ENCODE measurements at places on chromosomes 5 and 9.

GRCh38 chr5:36442352-36442751 is 140.7 kb upstream of the RANBP3L start:
- DNase-seq: no peak

- DNase-seq: no peak
These were observed 269.4 kb downstream of the CWC27 start for GRCh38 chr5:65037831-65038815.

DNA sequence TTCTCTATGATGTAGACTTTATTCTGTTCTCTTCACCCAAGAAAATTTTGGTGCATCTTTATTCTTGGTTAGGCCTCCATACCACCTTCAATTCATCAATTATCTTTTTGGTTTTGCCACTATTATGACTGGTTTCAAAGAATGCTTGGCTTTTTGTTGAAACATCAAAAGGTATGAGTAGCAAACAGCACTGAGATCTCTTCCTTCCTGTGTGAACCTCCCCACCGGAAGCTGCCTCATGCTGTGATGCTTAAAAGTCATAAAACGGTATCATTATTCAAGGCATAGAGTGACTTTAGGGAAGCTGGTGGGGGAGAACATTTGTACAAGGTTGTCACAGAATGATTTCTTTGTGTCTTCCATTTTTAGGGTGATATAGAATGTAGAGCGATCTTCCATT is 70.6 kb downstream of the IQGAP2 start:
- DNase-seq: peak; percentile 37

GRCh38 chr5:158461240-158461854 is 602.4 kb upstream of the CLINT1 start:
- DNase-seq: no peak

DNA sequence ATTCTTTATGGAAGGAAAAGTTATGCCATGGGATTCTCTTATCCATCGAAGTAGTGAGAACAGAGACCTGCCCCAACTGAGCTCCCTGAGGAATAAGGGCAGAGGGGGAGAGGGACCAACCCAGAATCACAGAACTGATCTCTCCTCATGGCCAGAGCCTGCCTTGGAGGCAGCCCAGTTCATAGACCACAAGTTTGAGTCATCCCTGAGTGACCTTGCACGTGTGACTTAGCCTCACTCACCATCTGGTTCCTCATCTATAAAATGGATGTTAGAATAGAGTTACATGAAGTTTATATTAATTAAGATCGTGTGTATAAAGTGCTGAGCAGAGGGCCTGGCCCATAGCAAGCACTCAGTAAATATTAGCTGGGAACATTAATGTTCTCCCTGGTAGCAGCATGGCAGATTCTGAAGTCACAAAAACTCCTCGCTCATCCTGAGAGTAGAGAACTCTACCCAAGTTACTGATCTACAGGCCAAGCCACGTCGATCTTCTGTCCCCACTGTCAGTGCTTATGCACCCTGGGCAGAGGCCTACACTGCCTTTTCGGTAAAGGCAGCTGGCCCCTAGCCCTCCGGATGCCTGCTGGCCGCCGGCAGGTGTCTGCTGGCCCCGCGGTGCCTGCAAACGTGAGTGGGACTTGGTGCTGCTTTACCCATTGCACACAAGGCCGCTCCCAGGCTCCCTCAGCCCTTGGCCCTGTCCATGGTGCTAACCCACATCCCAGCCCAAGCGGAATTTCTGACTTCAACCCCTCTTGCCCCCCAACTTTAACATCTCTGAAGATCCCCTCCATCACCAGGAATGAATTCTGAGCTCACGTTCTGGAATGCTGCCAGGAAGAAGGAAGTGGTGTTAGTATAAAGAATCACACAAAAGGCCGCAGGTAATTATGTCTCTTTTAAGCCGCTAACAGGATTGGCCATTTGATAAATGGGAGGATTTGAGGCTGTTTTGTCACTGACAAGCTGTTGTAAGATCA is 61.1 kb upstream of the ARAP3 start:
- no peak for DNase-seq

- no peak for DNase-seq
These were observed 12.3 kb upstream of the MTMR12 start for GRCh38 chr5:32325062-32325461.

DNA sequence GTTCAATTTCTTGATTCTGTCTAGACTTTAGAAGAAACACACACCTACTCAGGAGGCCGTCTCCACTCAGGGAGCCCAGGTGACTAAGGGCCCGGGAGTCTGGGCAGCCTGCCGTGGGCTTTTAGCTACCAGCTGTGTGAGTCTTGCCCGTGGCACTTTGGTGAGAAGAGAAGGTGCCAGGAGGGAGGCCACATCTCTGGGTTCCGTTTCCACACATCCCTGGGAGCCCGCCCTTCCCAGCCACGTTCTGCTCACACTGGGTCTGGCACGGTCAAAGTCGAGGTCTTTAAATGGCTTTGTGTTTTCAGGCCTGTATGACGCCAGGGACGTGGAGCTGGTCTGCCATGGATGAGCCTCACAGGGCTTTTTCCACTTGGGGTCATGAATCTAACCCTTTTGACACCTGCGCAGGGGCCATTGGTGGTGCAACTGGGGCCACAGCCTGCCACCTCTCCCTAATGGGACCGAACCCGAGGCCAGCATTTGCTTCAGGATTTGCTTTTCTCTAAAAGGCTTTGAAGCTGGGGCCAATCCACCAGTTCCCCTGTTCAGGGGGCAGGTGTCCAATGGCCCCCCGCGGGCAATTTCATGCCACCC is 17.2 kb upstream of the FCN2 start:
- DNase-seq: no peak

DNA sequence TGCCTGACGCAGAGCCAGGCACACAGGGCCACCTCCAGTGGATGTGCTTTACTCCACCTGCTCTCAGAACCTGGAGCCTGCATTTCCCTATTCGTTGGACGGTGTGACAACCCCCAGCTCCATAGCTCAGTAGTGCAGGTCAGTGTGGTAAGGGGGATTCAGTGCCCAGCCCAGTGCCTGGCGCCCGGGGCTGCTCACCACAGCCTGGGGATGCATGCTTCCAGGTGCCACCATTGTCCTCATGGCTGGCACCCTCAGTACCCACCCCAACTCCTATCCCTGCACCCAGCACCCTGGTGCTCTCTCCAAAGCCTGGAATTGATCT is 32.8 kb upstream of the ADAMTS2 start:
- DNase-seq: no peak

DNA sequence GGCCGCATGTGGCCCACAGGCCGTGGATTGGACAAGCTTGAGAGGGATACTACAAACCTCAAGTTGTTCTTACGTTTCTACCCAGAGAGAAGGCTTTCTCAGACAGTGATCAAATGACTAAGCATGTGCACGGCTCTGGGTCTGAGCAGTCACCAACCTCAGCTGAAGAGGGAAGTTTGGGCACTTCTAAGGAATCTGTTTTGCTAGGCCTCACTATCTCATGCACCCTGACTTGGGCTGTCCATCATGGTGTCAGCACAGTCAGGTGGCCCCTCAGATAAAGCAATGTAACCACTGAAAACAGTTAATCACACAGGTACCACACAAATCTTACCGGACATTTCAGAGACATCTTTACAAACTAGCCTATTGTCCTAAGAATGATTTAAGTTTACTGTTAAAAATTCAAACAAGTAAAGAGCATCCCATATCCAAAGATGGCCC is 24.6 kb downstream of the CSF2 start:
- DNase-seq: no peak

Data from T-helper 17 cell (primary cell).